Urinary bladder (tissue), 4 donors: ENCODE measurements at places on chromosomes 16 and 17.

DNA sequence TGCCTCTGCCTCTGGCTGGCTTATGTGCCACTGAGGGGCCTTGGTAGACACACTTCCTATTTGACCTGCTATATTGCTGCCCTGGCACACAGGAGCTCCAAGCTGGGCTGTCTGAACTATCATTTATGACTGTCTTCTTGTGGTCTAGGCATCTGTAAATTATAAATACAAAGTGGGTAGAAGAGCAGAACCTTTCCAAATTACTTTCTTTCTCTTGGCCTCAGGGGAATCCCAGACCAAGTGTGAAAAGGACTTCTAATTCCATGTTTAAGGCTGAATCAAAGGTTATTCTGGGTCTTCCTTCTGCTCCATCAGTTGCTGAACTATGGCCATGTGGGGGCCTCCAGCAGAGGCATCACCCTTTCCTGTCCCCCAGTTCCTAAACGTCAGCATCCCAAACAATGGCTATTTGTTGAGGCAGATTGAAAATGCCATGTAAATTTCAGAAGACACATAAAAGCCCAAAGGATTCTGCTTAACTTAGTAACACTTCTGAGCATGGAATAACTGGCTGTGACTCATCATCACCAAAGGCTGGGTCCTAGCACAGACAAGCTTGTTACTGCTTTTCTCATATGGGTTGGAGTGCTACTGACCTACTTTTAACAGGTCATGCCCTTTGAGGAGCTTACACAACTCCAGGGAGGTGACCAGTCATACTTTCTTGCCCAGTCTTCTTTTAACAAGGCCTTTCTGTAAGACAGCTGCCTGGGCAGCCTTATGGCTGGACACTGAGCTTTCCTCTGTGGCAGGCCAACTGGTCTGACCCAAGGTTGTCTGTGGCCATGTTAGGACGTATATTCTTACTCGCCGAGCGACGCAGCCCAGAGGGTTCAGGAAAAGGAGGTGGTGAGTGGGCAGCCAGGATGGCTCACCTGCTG lies 154.8 kb downstream of the VPS53 start:
- no peak for DNase-seq

- no peak for DNase-seq
These were observed 11.6 kb downstream of the DDX42 start for GRCh38 chr17:63785556-63785955.

DNA sequence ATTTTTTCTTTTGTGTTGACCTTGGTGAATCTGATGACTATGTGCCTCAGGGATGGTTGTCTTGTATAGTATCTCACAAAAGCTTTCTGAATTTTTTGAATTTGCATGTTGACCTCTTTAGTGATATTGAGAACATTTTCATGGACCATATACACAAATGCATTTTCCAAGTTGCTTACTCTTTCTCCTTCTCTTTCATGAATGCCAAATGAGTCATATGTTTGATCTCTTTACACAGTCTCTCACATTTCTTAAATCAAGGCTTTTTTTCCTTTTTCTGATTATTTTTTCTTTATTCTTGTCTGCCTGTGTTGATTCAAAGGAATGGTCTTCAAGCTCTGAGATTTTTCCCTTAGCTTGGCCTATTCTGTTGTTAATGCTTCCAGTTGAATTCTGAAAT lies 46.6 kb upstream of the KCNJ16 start:
- no peak for DNase-seq

- no peak for DNase-seq
These were observed 10.8 kb downstream of the TAX1BP3 start for GRCh38 chr17:3657588-3657869.

GRCh38 chr17:42061646-42062487 lies 11.5 kb upstream of the C17orf113 start:
- DNase-seq, result no peak

- DNase-seq, result no peak
These were observed 687 bp upstream of the CIITA start for GRCh38 chr16:10876315-10876714.

GRCh38 chr17:17252149-17252661 lies 15.2 kb upstream of the FLCN start:
- DNase-seq, result no peak

GRCh38 chr17:27618417-27618816 lies 12.6 kb upstream of the LGALS9 start:
- DNase-seq, result no peak

- no peak for DNase-seq
These were observed 7.2 kb downstream of the EFCAB5 start for GRCh38 chr17:29948448-29949215.
